COR-L47 (cell line): ENCODE measurements at places on chromosomes 2 and 18.

DNA sequence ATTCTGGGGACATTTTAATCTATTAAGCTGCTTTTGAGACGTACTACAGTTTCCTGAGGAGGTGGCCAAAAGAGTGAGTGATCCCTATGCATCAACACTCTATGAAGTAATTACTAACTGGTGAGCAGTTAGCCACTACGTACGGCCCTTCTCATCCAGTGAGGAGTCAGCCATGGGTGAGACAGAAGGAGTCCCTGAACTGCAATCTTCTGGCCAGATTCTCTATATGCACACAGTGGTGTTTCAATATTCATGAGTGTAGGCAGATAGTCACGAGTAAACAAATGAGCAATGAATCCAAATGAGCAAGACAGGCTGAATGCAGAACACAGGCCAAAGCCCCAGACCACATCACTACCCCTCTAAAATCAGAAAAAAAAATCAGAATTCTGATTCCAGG lies 29.8 kb upstream of the TMEM214 start:
- no peak for DNase-seq

DNA sequence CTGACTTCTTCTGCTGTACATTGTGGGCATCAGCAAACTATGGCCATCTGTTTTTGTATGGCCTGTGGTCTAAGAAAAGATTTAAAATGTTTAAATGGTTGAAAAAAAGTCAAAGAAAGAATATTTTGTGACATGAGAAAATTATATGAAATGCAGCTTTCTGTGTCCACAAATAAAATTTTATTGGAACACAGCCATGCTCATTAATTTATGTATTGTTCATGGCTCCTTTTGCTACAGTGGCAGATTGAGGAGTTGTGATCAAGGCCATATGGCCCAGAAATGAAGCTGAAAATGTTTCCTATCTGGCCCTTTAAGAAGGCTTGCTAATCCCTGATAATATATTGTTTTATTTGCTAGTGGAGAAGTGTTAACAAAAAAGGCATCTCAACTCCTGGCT lies 162.0 kb downstream of the SLC4A3 start:
- no peak for DNase-seq

DNA sequence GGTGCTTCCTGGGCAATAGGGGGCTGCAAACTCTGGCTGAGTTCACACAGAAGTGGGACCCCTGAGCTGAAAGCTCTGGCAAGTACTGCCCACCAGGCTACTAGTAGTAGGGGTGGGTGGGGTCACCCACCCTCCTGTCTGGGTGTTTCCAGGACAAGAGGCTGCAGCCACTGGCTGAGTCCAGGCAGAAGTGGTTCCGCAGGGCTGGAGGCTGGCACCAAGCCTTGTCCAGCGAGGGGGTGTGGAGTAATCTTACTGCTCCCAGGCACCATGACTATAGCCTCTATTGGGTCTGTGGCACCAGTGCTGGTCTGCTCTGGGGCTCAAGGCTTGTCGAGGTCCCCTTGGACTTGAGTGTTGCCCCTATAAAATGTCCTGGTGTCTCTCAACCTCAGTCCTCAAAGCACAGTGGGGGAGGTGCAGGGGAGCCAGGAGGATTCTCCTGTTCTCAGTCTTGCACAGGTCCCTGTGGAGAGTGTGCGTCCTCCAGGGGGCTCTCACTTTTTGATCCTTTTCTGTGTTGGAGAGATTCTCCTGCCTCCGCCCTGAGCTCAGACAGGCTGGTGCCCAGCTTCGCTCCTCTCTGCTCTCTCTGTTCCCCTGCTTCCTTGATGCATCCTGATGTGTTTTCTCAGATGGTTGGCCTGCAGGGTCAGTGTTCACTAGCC lies 48.1 kb downstream of the NUP35 start:
- no peak for DNase-seq

DNA sequence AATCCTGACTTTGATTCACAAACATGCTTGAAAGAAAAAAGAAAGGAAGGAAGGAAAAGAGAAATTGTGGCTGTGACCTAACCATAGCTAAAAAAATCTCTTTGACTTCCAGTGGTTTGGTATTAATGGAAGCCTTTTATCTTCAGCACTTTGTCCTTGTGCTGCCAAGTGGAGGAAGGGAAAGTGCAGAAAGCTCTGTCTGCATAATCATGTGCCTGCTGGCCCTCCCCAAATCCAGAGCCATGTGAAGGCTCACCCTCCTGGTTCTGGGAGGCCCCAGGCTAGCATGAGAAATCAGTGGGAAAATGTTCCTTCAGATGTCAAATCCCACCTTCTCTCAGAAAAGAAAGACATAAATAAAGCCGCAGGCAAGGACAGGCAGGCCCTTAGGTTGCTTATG lies 48.3 kb upstream of the BMPR2 start:
- no peak for DNase-seq

GRCh38 chr2:148110184-148110583 lies 89.3 kb downstream of the MBD5 start:
- no peak for DNase-seq

DNA sequence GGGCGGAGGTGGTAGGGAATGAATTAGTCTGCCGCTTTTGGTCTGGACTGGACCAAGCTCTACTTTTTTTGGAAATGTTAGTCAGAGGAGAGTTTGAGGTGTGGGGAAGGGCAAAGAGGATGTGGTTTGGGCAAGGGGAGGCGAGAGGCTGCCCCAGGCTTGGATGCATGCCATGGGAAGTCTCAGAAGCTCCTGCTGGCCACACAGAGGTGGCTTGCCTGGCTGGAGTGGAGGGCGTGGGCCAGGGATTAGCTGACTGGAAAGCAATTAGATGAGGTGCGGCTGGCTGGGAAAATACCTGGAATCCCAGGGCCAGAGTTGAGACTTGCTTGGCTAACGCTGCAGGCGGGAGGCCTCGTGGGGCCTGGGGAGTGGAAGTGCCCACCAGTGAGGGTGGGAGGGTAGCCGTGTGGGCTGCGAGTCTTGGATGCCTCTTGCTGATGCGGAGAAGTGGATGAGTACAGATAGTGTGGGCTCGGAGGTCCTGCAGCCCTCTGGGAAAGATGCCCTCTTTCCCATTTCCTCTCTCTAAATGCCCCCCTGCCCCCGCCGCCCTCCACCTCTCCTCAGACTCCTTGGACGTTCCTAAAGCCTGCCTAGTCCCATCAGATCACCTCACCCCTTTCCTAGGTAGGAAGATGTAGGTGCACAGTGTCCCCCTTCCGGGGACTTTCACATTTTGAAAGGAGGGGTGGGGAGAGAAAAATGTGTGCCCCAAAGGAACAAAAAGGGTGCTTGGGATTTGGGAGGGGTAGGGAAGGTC lies 117.6 kb downstream of the SMAD7 start:
- peak; percentile 21 for DNase-seq

DNA sequence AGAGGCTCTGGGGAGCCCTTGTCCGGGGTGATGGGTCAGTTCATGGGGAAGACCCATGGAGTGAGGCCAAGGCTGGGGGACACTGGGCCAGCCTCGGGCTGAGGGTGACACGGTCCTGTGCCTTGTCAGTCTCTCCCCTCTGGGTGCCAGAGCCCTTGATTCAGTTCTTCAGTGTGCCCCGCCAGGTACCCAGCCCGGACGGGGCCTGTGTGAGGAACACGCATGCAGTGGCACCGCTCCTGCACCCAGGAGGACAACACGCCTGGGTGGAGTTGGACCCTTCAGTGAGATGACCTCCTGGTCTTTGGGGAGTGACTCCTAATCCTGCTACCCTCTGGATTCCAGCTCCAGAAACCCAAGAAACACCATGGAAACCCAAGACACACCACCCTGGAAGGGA lies 264.4 kb downstream of the LOXHD1 start:
- no peak for DNase-seq

DNA sequence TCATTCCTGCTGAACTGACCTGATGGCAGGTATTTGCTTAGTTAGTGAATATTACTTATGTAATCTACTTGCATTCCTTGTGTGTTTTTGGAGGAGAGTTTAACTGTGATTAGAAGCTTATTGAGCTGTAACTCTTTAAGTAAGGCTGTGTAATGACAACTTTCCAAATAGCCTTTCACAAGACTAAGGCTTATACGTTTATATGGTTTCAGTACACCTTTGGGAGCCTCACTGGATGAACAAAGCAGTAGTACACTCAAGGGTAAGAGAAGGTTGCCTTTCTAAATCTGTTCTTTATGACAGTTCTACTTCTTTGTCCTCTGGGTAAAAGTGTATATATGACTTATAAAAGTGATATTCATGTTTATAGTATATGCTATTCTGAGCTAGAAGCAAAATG lies 4.3 kb downstream of the ITPRID2 start:
- DNase-seq, result no peak

- DNase-seq, result no peak
These were observed 121.5 kb downstream of the LPIN1 start for GRCh38 chr2:11867926-11868325.

- DNase-seq, result no peak
These were observed 407.8 kb downstream of the CDH2 start for GRCh38 chr18:27769152-27769551.

- no peak for DNase-seq
These were observed 93.2 kb downstream of the MC4R start for GRCh38 chr18:60279391-60279790.

GRCh38 chr2:161134547-161135518 lies 25.4 kb upstream of the TANK start:
- peak; percentile 46 for DNase-seq

DNA sequence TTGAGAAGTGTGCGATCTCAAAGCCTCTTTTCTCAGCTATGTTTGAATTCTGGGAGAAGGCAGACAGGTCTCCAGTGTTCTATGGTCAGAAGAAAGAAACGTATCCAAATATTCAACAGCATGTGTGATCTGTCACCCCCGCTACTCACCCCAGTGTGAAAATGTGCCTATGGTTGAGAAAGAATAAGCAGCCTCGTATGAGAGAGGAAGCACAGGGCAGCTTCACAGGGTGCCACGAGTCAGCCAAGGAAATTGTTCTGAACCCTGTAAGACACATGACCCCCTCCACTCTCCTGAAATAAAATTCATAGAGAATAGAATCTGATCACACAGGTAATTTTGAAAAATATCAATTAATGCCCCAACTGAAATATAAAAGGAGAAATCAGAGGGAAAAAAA lies 8.0 kb upstream of the SF3B1 start:
- DNase-seq, result no peak

- DNase-seq, result no peak
These were observed 18.9 kb downstream of the ZRANB3 start for GRCh38 chr2:135512099-135512498.

- no peak for DNase-seq
These were observed 338.8 kb downstream of the CYRIA start for GRCh38 chr2:16326711-16327300.

- no peak for DNase-seq
These were observed 231.9 kb downstream of the BCL2 start for GRCh38 chr18:63087421-63088230.

- no peak for DNase-seq
These were observed 33.3 kb upstream of the LGALSL start for GRCh38 chr2:64420677-64421076.

- DNase-seq, result no peak
These were observed 28.0 kb downstream of the SERPINB11 start for GRCh38 chr18:63730773-63731172.

GRCh38 chr2:181332044-181332605 lies 125.1 kb upstream of the ITGA4 start:
- no peak for DNase-seq

GRCh38 chr18:4720518-4720917 lies 265.4 kb upstream of the DLGAP1 start:
- no peak for DNase-seq

DNA sequence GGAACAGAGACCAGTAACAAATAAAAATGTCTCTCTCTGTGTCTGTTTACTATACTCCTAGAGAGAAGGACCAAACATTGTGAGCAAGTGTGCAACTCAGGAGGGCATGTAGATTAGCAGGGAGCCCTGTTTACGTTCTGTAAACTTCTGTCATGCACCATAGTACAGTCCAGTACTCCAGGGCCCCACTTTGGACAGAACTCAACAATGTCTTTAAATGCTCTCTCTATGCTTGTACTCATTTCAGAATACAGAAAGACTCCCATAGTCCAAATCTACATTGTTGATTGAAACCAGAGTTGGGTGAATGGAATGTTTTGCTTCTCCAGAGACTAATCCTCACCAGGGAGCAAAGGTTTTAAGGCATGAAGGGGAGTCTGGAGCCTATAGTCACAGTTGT lies 934.8 kb downstream of the NRXN1 start:
- DNase-seq, result no peak

DNA sequence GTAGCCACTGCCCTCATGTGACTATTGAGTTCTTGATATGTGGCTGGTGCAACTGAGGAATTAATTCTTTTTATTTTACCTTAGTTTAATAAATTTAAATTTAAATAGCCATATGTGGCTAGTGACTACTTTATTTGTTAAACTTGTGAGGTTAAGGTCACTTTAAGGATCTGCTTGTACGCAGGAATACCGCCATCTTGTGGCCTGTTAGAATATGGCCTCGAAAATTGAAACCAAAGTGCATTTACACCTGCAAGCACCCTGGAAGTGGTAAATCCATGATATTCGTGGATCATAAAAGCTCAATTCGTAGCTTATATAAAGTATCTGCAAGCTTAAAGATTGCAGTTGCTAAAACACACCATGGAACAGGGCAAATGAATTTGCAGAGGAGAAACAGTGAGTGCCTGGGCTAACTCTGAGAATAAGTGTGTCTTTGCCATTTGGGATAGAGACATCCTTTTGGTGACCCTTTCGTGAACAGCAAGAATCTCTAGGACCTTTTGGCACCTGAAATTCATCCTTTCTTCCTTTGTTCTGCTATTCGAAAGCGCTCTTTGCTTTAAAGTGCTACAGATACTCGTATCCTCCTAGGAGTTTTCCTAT lies 59.9 kb upstream of the REG3A start:
- DNase-seq, result peak; percentile 5

- DNase-seq, result no peak
These were observed 309.8 kb downstream of the C1D start for GRCh38 chr2:67752969-67753368.

DNA sequence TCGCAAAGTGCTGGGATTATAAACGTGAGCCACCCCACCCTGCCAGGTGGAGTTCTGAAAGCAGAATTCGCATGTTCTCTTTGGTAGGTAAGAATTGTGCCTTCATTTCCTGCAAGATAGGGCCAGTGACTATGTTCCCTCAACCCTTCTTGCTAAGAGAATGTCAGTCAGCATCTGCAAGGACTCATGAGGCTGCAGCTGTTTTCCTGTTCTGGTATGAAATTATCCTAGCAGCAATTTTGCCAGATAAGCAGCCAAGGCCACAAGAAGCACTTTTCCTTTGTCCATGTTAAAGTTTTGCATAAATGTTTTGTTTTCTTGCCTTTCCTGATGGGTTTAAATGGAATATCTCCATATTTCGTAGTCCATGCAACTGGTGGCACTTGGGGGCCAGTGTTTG lies 6.8 kb upstream of the ARHGAP28 start:
- no peak for DNase-seq

- DNase-seq, result no peak
These were observed 7.5 kb downstream of the SLC39A10 start for GRCh38 chr2:195664528-195664927.

DNA sequence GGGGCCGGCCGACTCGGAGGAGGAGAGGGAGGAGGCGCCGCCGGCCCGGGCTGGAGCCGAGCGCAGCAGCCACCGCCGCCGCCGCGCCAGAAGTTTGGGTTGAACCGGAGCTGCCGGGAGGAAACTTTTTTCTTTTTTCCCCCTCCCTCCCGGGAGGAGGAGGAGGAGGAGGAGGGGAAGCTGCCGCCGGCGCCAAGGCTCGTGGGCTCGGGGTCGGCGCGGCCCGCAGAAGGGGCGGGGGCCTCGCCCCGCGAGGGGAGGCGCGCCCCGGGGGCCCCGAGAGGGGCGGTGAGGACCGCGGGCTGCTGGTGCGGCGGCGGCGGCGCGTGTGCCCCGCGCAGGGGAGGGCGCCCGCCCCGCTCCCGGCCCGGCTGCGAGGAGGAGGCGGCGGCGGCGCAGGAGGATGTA lies 316 bp downstream of the CRIM1 start:
- no peak for DNase-seq
